ENCODE measurements at places on chromosomes 11 and 22.

- no peak for DNase-seq
Measured at GRCh38 chr11:34512840-34513681, 533 bp downstream of the ELF5 start.

GRCh38 chr22:46125816-46126765 lies 24.2 kb upstream of the PPARA start:
- DNase-seq, result no peak

DNA sequence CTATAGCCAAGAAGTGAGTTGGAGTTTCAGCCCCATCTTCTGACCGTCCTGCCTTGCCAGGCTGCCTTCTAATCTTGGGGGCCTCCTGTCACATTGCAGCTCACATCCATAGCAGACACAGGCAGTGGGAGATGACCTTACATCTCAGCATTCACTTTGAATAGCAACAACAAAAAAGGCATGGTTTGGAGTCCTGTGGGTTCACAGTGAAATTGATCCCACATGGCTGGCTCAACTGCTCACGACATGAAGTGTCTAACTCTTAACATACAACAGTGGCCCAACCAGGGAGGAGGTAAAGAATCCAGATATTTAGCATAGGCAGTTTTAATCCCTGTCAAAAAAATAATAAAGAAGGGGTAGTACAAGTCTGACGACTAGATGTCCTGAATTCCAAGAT lies 38.1 kb downstream of the DBX1 start:
- no peak for DNase-seq

DNA sequence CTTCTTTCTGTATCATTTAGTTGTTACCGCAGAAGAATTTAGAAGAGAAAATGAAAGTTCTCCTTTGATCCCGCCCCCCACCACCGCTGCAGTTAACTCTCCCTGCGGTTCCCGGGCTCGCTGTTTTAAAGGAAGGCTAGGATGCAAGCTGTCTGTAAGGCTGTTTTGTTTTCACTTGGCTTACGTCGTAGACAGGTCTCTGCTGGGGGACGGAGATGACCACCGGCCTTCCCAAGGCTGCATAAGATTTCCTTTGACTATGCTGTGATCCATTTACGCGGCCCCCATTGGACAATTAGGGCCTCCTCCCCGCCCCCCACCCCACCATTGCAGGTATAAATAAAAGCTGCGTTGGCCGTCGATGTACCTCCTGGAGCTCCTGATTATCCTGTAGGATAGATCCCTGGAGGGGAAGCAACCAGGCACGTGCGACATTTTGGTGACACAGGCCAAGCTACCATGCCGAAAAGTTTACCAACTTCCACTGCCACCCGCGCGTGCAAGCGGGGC lies 1.4 kb upstream of the CPT1A start:
- DNase-seq, result no peak

- no peak for DNase-seq
Measured at GRCh38 chr11:36601155-36601554, 3.1 kb upstream of the RAG2 start.

All from Caki2 (cell line).